Esophagus muscularis mucosa (tissue), 4 donors: ENCODE measurements at places on chromosomes 1 and 21. TPM values are rescaled to one million over a fixed set of nuclear protein-coding genes. Genes with fewer than 3 reads are reported as not detected.

GRCh38 chr21:38804030-38804788, 1.5 kb upstream of the ETS2 start:
- no peaks in the 10 kb centered on the region for H3K36me3 ChIP-seq
- peaks cover 25% of the 10 kb centered on the region for H3K4me1 ChIP-seq
- H3K27ac ChIP-seq, result peak overlapping the region; percentile 97
- peak overlapping the region; percentile 95 for H3K4me3 ChIP-seq
- no peak for DNase-seq

DNA sequence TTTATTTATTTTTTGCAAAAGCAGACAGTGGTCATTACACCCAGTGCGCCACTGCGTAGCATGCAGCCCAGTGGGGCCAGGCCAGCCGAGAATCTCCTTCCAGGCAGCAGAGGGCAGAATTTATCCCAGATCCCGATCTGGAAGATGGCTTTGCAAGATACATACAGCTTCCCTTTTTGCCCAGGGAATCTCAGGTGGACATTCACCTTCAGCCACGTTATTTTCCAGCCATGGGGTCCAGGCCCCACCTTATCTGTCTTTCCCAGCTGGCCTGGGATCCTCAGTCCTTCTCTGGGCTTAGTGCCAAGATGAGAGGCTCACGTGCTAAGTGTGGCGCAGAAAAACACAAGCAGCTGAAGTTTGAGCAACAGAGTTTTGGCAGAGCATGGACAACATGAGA, 123.6 kb downstream of the AJAP1 start:
- no peaks in the 10 kb centered on the region for H3K36me3 ChIP-seq
- no peak for DNase-seq
- H3K27me3 ChIP-seq, result no peaks in the 10 kb centered on the region
- no peak overlapping the region for H3K27ac ChIP-seq

TUFT1 gene
- 10.4 TPM for total RNA-seq

- no peak overlapping the region for H3K4me3 ChIP-seq
- H3K4me1 ChIP-seq, result peaks cover 32% of the 10 kb centered on the region
- H3K27me3 ChIP-seq, result no peaks in the 10 kb centered on the region
- H3K36me3 ChIP-seq, result no peaks in the 10 kb centered on the region
- no peak for DNase-seq
These were observed 35.6 kb upstream of the GPR157 start for GRCh38 chr1:9164532-9164900.

GRCh38 chr1:165392634-165393571, 36.4 kb upstream of the LMX1A start:
- no peaks in the 10 kb centered on the region for H3K36me3 ChIP-seq
- H3K4me3 ChIP-seq, result peak overlapping the region; percentile 27
- H3K27me3 ChIP-seq, result no peaks in the 10 kb centered on the region
- DNase-seq, result peak; percentile 94
- H3K27ac ChIP-seq, result no peak overlapping the region
- H3K4me1 ChIP-seq, result peaks cover 5% of the 10 kb centered on the region

DNA sequence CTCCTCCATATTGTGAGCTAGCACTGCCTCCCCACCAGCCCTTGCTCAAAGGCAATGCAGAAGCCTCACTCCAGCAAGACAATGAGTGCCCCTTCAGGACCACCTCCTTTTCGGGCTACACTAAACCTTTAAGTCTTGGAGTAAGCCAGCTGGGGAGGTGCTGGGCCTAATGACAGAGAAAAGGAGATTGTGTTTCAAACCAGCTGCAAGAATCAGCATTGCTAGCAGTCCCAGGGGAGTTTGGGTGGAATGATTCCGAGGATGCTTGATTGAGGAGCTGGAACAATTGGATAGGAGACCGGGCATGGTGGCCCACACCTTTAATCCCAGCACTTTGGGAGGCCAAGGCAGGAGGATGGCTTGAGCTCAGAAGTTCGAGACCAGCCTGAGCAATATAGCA, 54.1 kb upstream of the GPR37L1 start:
- H3K27ac ChIP-seq, result no peak overlapping the region
- H3K36me3 ChIP-seq, result no peaks in the 10 kb centered on the region
- DNase-seq, result no peak
- no peaks in the 10 kb centered on the region for H3K27me3 ChIP-seq

DNA sequence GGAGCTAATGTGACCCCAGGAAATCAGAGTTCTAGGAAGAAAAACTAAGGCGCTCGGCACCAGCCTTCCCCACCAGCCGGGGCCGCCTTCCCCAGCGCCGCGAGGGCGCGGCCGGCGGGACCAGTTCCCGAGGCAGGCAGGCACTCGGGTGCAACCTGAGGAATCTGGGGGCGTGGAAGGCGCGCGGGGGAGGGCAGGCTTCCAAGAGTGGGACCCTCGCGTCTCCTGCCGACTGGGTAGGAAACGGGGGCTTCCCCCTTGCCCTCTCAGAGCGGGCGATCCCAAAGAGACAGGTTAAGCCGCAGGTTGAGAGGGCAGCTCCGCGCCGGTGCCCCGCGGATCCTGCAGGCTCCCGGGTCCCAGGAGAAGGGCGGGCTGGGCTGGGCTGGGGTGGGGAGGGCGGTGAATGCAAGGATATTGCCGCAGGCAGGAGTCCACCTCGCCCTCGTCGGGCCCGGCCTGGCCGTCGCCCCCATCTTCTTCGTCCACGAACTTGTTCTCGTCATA, 431 bp downstream of the ARPC5 start:
- peaks cover 39% of the 10 kb centered on the region for H3K4me1 ChIP-seq
- H3K4me3 ChIP-seq, result peak overlapping the region; percentile 90
- no peaks in the 10 kb centered on the region for H3K36me3 ChIP-seq
- no peaks in the 10 kb centered on the region for H3K27me3 ChIP-seq
- no peak for DNase-seq
- H3K27ac ChIP-seq, result peak overlapping the region; percentile 97
